Stimulated activated CD4-positive, alpha-beta T cell treated with anti-CD3 and anti-CD28 coated beads, Interleukin-1b, Interleukin-23, amount 100 ng/mL, for 1 hour (primary cell): ENCODE measurements at places on chromosomes 1 and 21.

DNA sequence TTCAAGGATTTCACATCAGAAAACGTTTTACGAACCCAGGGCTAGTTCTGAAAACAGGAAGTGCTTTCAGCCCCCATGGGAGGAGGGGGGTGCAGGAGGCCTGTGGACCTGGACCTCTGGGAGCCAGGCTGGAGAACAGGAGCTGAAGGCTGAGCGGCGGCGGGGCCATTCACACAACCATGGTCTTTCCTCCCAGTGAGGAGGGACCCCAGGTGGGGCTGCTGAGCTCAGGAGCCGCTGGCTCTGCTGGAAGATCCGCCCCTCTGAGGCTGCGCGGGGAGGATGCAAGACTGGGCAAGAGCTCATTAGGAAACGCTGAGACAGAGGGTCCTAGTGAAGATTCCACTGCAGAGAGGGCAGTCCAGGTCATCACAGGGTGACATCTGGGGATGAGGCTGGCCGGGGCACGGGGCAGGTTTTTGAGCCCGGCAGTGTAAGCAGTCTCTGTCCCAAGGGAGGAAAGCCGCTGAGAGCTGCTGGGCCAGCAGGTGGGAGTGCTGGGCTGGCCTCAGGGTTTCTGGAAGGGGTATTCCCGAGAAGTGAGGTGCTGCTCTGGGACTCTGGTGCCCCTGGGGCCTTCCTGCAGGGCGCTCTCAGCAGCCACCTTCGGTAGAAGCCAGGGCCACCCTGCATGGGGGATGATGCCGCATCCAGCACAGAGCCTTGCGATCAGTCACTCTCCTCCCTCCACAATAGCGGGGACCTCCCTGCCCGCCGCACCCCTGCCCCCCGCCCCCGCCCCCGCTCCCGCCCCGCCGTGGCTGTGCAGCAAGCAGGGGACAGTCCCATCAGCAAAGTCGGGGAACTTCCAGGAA is 7.5 kb downstream of the MX2 start:
- DNase-seq: no peak

- no peak for DNase-seq
Measured at GRCh38 chr1:42739753-42740700, at the start of gene CLDN19. TSS of gene CLDN19 (minus strand) at chr1:42740236. CDS start at chr1:42740063, 173 bp downstream.

DNA sequence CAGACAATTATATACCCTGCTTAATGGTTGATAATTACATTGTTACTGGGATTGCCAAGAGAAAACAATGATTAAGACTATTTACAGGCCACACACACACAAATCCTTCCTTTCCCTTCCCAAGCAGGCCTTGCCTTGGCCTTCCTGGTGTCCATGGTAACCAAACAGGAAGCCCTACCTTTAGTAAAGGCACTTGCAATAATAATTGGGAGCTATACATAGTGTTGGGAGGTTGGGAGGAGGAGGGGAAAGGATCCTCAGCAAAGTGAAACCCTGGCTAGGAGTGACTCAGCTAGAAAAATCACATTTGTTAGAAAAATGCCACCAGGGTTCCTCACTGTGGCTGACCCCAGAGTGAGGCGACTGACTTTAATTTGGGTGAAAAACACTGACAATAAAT is 122.3 kb upstream of the ADAR start:
- no peak for DNase-seq

DNA sequence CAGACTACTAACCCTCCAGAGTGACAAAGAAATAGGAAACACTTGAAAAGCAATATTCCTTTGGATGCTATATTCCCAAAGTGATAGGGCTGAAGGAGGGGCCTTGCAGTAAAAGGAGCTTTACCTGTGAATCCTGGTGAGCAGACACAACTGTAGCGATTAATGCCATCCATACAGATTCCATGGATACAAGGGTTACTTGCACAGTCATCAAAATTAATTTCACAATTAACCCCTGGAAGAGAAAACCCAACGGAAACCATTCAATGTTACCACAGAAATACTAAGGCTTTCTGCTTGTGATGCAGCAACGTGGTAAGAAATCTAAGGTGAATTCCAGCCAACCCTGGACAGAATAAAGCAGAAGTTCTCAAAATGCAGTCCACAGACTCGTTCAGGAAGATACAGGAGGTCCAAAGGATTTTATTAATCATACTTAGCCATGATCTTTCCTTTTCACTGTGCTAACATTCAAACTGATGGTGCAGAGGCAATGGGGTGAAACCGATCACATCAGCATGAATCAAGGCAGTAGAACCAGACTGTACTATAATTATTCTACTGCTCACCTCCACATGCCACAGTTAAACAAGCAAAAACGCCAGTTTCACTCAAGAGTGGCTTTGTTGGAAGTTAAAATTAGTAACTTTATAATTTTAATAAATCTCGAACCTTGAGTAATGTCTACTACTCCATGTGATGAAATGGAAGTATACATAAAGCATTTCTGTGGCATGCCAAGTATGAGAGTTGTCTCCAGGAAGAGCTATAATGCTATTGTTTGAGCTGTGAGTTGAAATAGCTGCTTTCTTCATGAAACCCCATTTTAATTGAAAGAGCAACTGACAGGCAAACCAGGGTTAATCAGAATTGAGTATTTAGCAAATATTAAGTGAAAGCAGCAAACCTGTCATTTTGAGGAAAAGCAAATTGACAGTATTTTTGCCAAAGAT is 63.2 kb upstream of the ADAM30 start:
- no peak for DNase-seq

DNA sequence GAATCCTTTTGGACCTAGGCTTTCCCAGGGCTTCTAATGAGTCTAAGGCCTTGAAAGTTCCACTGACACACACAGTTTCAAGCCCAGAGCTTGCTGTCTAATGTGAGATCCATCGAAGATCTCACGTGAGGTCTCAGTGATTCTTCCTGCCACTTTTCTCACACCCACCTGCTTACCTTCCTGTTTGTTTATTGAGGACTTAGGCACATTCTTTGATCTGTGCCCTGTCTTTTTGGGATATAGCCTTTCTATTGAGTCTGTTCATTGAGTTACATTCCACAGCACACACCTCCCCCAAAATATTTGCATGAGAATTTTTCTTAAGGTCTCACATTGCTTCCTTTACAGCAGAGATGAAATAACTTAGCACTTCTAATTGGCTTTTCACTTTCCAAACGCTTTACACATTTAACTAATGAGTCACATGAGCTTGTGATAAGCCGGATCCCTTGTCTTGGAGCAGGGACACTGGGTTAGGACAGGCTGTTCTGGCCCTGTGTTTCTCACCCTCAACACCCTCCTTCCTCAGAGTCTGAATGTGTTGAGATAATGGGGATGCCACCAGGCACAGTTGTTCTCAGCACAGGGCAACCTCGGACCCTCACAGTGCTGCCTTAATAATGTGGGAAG is 288.3 kb downstream of the TM2D1 start:
- DNase-seq: no peak

GRCh38 chr1:91015794-91016550 is 5.9 kb downstream of the ZNF644 start:
- DNase-seq: no peak

- DNase-seq: no peak
Measured at GRCh38 chr21:44394733-44395132, 41.3 kb downstream of the TRPM2 start.

GRCh38 chr1:34712007-34712688 is 42.7 kb upstream of the GJB5 start:
- no peak for DNase-seq

- no peak for DNase-seq
Measured at GRCh38 chr1:170791941-170792340, 128.0 kb downstream of the PRRX1 start.

- DNase-seq: no peak
Measured at GRCh38 chr1:51961231-51961630, 29.3 kb downstream of the RAB3B start.

DNA sequence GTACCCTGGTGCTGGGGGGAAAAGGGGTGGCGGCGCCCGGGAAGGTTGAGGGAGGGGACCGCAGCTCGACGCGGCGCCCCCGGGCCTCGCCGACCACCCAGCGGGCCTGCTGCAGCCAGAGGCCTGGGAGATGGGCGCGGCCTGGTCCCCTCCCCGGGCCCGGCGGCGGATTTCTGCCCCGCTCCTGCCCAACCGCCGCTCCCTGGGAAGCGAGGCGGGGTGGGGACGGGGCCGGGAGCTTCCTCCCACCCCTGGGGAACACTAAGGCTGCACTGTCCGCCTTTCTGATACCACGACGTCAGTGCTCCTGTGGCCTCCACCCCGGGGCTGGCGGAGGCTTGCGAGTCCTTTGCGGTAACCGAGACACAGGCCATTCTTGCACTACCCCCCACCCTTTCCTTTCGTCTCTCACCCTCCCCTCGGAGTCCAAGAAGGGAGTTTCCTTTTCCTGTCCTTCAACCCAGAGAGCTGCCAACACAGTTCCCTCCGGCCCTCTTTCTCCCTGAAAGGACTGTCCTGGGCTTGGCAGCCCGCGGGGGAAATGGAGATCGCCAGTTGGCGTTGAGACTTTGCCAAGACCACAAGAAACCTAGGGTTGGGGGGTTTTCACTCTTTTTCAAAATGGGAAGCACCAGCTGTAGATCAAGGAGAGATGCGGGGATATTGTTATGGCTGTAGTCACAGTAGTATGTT is 742 bp downstream of the SH3GLB1 start:
- DNase-seq: no peak
